Pulmonary artery endothelial cell (primary cell): ENCODE measurements at places on chromosomes 11 and 22. TPM values are rescaled to one million over a fixed set of nuclear protein-coding genes. Genes with fewer than 3 reads are reported as not detected.
A peak's percentile ranks its signal among the peaks of the same experiment; 100 is the strongest.

GRCh38 chr11:71244116-71244810 is 8.1 kb downstream of the SHANK2 start:
- no peak for DNase-seq

ANKK1 gene
- total RNA-seq = 0.07 and 0.11 TPM in 2 replicates

- DNase-seq = no peak
Observed at GRCh38 chr11:59199546-59200422, 12.9 kb downstream of the MPEG1 start.

MPPED2 gene
- total RNA-seq = not detected in 2 replicates

- peak; percentile 43 for DNase-seq
Observed at GRCh38 chr11:75562836-75563484, 907 bp downstream of the SERPINH1 start.

DNA sequence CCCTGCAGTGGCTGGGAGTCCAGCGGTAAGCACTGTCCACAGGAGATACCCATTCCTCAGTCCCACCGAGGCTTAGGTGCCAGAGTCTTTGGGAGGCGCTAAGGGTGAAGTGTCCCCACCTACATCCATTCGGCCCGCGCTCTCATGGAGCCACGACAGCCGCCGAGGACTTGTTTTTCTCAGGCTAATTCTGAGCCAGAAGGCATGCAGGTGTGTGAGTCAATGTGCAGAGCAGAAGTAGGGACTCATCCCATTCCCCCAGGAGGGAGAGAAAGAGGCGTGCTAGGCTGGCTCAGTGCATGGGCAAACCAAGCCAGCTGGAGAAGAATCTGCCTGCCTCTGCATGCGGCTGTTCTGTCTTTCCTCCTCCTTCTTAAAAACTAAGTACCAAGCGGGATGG is 46.6 kb downstream of the KCNC1 start:
- no peak for DNase-seq

DNA sequence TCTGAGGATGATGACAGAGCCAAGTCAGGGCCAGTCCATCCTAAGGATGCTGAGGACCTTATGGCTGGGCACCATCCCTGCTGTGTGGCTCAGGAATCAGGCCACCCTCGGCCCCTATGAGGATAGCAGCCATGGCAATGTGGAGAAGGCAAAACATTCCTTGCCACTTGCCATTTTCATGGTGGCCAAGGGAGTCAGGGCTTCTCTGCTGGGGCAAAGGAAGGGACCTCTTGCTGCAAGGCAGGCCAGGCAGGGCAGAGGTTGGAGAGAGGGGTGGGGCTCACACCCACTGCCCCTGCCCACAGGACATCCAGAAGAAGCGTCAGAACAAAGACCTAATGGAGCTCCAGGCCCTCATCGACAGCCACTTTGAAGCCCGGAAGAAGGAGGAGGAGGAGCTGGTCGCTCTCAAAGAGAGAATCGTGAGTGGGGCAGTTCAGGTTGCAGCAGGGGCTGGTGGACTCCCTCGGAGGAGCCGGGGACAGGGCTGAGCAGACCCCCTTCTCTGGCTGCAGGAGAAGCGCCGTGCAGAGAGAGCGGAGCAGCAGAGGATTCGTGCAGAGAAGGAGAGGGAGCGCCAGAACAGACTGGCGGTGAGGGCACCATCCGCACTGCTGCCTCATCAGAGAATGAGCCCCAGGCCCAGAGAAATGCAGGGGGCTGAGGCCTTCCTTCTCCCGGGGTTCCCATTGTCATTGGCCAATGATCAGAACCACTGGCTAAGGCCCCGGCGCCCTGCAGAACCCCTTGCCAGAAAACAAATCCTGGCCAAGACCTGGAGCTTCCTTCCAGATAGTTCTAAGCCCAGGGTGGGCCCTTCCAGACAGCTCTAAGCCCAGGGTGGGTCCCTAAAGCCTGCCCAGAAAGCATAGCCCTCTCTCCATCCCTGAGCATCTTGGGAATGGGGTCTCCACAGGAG is 13.5 kb upstream of the MRPL23 start:
- no peak for DNase-seq

TRIM34 gene
- 11.3 and 12.9 TPM in 2 replicates for total RNA-seq

LINC01488 gene
- not detected in 2 replicates for total RNA-seq

CHRNA10 gene
- 0.33 and 0.78 TPM in 2 replicates for total RNA-seq

DCHS1 gene
- total RNA-seq = 41.7 and 47.4 TPM in 2 replicates

- DNase-seq = no peak
Observed at GRCh38 chr11:117412653-117413275, 85.1 kb downstream of the CEP164 start.

DNA sequence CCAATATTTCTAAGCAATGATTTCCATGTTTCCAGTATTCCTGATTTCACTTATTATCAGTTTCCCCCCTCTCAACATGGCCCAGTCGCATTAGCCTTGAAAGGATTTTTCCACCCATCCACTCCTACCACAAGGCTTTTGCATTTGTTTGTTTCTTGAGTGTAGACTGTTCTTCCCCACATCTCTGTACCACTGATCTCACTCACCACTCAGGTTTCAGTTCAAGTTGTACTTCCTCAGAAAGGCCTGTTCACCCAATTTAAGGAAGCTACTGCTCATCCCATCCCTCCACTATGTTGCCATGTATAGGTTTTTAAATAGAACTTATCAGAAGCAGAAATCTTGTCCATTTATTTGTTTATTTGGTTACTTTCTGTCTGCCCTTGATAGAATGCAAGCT is 472.3 kb downstream of the FAM181B start:
- no peak for DNase-seq

DNA sequence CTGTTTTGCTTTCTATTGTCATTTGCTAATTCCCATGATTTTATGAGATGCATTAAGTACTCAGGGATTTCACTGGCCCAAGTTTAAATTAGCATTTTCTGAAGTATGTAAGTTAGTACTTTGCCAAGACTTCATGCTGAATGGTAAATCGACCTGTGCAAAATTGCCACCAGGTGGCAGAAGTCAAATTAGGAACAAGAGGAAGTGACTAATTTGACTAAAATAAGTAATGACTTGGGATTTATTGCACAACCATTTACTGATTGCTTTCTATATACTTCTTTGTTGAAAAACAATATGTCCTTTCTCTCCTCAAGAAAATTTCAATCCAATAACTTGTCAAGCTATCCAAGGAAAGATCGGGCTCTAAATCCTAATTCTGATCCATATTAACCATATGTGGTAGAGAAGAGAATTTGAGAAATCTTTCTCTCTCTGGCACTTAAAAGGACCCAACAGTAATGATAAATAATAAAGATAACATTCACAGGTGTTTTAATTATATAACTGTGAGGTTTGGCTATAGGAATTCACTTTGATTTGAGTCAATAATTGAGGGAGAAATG is 253.7 kb upstream of the CHORDC1 start:
- DNase-seq = no peak

SNX19 gene
- 31.7 and 65.2 TPM in 2 replicates for total RNA-seq

TREH gene
- total RNA-seq = not detected in 2 replicates

GRCh38 chr11:499201-500076 is 7.6 kb downstream of the RNH1 start:
- DNase-seq = no peak

GRCh38 chr11:1750840-1751530 is 590 bp upstream of the IFITM10 start:
- DNase-seq = no peak

MDK gene
- total RNA-seq = 32.3 and 52.0 TPM in 2 replicates
